ENCODE measurements at places on chromosomes 13 and 19.
A peak's percentile ranks its signal among the peaks of the same experiment; 100 is the strongest.

DNA sequence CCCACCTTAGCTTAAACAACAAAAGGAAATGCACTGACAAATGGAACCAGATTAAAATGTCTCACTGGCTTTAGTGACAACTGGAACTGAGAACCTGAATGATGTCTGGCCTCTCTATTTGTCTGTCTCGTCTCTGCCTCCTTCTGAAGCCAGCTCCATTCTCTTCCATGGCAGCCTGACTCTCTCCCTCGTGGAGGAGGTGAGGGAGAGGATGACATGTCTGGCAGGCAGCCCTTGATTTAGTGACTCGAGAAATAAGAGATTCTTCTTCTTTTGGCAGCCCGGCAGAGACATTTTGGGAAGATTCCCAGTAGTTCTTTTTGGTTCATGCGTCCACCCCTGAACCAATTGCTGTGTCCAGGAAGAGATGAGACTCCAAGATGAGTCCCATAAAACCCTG, 131.7 kb downstream of the KLF5 start:
- no peak for DNase-seq

GRCh38 chr13:30832845-30833332, 73.2 kb upstream of the MEDAG start:
- DNase-seq, result peak; percentile 90

DNA sequence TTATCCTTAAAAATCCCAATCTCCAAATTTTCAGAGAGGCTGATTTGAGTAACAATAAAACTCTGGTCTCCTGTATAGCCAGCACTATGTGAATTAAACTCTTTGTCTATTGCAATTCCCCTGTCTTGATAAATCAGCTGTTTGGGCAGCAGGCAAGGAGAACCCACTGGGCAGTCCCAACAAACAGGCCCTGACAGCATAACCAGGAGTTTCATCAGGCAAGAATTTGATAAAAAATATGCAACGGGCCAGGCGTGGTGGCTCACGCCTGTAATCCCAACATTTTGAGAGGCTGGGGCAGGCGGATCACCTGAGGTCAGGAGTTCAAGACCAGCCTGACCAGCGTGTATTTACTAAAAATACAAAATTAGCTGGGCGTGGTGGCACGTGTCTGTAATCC, 42.1 kb downstream of the STK24 start:
- DNase-seq, result no peak

DNA sequence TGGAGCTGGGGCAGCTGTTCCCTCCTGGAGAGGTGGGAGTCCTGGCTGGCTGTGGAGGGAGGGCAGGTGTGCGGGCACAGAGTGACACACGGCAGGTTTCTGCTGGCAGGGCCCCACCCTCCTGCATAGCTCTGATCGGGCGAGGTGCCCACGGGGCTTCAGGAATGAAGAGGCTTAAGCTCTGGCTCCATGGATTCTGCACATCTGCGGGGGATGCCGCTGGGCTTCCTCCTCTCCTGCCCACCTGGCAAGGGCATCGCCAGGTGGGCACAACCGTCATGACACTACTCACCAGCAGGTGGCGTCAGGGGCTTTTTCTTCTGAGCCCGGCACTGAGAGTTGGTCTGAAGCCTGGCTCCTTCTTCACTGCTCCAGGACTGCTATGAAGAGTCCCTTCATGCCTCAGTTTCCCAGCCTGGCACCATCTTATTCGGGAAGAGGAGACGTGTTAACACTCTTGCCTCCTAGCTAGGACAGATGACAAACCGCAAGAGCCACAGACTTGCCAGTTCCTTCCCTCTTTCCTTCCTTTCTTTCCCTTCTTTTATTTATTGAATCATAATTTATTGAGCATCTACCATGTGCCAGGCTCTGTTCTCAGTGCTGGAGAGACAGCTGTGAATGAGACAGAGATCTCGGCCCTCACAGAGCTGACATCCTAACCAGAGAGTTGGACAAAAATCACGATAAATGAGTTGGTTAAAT, 15.2 kb upstream of the PAK4 start:
- DNase-seq, result no peak

GRCh38 chr13:71437704-71438103, 429.3 kb downstream of the DACH1 start:
- DNase-seq, result peak; percentile 2

DNA sequence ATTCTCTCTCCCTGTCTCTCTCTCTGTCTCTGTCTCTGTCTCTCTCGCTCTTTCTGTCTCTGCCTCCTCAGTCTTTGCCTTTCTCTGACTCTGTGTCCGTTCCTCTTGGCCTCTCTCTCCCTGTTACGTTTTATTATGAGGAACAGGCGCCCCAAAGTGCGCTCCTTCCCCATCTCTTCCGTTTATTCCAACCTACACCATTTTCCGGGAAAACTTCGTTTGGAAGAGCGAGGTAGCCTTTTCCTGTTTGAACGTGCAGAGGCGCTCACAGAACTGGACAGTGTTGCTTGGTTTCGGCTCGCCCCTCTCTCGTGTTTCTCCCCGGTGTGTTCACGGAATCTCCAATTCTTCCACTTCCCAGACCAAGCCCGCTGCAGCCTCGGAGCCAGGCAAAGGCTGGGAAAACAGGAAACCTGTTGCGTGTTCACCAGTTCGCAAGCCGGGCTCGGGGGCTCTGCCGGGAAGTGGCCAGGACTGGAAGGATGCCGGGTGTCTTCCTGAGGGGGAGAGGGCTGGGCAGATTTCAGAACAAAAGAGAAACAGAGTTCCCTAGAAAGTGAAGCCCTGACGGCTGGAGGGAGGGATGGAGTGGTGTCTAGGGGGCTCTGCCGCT, 605 bp downstream of the TMEM255B start:
- DNase-seq, result no peak

GRCh38 chr19:42330241-42330711, 4.8 kb downstream of the MEGF8 start:
- no peak for DNase-seq

DNA sequence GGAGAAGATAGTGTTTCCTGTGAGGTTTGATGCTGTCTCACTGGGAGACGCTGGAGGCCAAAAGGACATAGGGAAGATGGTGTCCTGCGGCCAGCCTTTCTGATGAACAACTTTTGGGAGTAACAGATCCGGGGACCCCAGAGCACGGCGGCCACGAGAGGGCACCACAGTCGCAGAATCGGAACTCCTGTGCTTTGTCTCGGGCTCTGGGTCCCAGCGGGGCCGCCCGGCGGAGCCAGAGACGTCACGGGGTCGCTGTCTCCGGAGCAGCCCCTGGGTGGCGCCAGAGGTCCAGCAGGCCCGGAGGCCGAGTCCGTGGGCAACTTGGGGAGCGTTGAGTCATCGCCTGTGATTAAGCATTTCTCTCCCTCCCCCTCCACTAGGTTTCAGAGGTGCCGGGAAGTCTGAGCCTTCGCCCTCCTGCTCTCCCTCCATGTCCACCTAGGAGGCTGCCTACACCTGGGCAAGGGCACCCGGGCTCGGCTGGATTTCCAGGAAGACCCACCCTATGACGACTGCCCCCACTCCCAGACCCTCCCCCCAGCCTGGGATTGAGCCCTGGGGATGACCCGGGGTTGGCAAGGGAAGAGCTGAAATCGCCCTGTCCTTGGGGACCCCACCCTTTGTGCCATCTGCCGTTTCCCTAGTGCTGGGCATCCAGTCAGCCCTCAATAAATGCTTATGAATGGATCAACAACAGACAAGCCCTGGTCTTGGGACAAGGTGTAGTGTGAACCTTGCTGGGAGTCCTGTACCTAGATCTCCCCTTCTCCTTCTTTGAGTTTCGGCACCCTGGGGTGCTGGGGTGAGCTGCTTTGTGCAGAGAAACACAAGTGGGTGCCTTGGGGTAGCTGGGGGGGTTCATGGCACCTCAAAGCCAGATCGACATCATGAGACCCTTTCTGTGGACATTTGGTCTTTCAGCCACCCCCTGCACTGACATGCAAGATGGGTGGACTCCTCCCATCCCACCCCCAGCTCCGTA, 3.4 kb downstream of the NANOS3 start:
- peak; percentile 88 for DNase-seq

- DNase-seq, result no peak
These were observed 56.1 kb upstream of the ZNF835 start for GRCh38 chr19:56727677-56728076.

DNA sequence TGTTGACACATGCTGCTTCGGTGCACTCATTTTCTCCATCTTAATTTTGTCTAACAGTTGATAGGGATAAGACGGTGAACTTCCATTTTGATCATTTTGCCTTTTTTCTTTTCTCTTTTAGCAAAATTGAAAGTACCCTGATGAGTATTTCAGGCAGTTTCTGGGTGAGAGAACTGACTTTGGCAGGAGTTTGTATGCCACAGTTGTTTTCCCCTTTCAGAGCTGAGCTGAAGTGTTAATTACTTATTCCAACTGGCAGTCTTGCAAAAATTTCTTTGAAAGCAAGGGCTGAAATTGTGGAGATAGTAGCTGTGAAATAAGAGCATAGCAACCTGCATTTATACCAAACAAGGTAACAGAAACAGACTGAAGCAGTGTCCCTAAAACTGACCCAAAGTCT, 180.2 kb downstream of the SLITRK5 start:
- DNase-seq, result no peak

GRCh38 chr19:7292950-7293761, 1.1 kb downstream of the INSR start:
- no peak for DNase-seq

GRCh38 chr19:35852029-35852780, at the start of gene NPHS1:
TSS of gene NPHS1 (minus strand) at chr19:35852504. CDS start at chr19:35851837, 667 bp downstream.
- DNase-seq, result no peak

- DNase-seq, result no peak
These were observed 42.5 kb downstream of the F2RL3 start for GRCh38 chr19:16931306-16931705.

GRCh38 chr13:97015661-97016350, 21.5 kb upstream of the OXGR1 start:
- DNase-seq, result no peak

- peak; percentile 96 for DNase-seq
These were observed 10.8 kb upstream of the HSPH1 start for GRCh38 chr13:31172535-31172934.

DNA sequence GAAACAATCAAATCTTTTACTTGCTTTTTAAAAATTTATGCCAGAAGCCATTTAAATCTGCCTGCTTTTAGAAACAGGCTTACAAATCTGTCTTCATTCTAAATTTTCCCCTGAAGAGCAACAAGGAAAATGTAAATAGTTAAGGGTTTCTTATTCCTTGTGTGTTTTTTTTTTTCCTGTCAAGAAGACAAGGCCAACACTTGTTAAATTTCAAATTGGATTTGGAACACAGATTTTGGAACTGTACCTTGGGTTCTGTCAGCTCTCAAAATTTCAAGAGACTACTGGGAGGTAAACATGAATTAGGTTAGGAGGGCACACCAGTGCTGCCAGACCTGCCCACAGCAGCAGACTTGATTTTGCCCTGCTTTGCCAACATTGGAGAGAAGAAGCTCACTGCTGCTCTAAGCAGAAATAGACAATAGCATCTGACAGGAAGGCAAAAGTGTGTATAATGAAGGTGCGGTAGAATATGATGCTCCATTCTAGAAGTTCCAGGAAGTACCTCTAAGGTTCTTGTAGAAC, 121.7 kb downstream of the NHLRC3 start:
- DNase-seq, result no peak

DNA sequence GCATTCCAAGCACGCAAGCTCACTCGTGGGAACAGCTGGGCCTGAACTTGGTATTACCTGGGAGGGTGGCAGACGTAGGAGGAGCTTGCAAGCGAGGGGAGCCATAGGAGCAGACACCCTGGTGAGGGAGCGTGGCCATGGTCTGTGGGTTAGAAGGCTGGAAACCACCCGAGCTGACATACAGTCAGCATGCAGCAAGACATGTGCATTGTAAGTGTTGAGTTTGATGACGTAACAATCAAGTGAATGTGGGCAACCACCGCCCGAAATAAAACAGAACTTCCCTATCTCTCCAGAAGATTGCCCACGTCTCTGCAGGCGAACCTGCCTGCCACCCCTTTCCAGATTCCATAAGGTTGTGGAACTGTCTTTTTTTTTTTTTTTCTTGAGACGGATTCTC, 26.8 kb downstream of the UBXN6 start:
- DNase-seq, result no peak

GRCh38 chr13:58126496-58126895, 495.0 kb downstream of the PCDH17 start:
- no peak for DNase-seq

DNA sequence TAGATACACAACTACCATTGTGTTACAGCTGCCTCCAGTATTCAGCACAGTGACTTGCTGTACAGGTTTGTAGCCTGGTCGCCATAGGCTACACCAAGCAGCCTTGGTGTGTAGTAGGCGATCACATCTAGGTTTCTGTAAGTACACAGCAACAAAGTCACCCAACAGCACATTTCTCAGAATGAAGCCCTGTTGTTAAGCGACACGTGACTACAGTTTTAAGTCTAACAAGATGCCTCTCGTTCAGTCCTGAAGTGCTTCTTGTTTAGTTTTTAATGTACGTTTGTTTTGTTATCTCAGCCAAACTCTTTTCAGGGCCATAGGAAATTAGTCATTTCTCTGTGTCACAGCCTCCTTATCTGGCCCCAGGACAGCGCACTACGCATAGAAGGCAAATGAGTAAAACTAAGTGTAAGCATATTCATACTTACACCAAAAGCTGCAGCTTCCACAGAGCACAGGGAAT, 50.0 kb upstream of the GPR183 start:
- DNase-seq, result no peak

DNA sequence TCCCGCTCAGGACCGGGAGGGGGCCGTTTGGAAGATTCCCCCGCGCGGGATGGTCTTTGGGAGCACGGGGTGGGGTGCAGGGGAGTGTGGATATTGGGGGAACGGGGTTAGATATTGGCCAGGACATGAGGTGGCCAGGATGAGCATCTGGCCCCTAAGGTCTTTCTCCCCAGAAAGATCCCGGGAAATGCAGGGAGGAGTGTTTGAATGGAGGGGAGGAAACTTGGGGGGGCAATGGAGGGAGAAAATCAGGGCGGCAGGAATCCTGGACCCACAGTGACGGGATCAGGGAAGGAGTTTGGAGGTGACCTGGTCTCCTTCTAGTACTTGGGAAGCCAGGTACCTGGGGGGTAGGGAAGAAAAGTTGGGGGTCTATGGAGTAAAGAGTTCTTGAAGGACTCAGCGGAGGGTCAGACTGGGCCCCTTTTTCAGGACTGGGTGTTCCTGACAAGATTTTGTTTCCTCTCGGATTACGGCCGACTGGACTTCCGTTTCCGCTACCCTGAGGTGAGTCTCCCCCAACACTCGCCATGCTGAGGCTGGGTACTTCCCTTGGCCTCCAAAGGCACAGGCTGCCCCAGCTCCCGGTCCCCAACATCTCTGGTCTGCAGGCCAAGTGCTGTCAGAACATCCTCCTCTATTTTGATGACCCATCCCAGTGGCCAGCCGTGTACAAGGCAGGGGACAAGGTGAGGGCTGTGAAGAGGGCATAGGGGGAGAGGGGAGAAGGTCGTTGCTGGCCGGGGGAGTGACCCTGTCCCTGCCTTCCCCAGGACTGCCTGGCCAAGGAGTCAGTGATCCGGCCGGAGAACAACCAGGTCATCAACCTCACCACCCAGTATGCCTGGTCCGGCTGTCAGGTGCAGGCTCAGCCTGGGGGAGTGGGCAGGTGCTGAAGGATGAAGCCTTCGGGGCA, 989 bp downstream of the TMEM145 start:
- no peak for DNase-seq

DNA sequence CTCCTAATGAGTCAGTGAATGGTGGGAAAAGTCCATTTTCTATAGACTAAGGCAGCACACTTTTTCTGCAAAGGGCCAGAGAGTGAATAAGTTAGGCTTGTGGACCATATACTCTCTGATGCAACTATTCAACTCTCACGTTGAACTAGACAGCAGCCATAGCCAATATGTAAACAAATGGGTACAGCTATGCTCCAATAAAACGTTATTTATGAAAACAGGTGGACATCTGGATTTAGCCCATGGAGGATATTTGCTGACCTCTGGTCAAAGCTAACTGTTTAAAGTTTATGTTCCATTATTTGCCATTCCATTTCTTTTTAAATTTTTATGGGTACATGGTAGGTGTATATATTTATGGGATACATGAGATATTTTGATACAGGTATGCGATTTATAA, 4.7 kb upstream of the CCDC169 start:
- no peak for DNase-seq
